Cortex of kidney (tissue), 1 donor: ENCODE measurements at places on chromosomes 7 and 10.

DNA sequence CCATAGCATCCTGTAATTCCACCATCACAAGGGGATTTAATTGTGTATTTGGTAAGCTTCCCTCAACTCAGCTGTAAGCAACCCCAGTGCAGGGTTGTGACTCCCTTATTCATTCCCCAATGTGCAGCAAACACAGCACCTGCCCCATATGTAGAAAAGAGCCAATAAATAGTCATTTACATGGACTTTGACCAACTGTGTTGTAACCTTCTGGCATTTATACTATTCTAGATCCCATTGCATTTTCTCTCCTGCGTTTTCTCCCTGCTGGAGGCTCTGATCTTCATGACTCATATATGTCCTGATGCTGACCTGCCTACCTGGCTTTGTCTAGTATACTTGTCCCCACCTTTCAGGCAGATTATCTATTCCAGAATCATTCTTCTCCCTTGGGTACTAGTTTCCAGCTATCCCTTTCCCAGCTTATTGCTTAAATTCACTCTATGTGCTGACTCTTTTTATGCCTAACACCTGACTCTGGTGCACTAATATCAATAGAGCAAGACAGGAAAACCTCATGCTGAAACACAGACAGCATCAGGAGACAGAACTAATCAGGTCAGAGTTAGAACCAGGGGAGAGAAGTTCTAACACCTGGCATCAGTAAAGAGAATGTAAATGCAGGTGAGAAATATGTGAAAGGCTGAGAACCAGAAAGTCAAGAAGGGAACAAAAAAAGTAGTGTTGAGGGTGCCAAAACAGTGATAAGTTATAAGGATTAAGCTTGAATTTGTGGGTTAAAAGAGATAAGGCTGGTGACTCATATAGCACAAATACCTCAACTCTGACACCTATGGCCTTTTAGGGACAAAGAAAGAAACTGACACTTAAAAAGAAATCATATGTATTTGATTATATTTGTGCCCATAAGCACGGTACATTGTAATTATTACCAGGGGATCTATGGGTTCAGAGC, 402.7 kb downstream of the IPMK start:
- DNase-seq = no peak

- DNase-seq = no peak
Measured at GRCh38 chr10:100019787-100020141, 10.0 kb upstream of the DNMBP start.

GRCh38 chr10:100808876-100809275, 63.5 kb downstream of the PAX2 start:
- DNase-seq = no peak

DNA sequence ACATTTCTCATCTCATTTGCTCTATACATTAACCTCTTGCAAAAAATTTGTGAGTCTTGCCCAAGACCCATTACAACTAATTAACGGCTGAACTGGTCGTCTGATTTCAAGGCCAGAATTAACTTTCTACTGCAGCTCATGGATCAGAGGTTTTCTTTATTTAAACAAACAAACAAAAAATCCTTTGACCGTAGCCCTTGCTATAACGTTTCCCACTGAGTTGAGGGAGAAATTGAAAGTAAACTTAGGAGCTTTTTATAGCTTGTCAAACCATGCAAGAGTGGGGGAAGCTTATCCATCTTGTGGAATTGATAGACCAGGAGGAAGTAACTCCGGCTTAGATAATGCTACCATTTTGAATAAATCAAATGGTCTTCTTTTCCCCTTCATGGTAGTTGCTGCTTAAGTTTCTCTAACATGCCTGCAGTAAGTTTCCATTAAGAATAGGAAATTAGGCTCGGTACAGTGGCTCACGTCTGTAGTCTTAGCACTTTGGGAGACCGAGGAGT, 3.3 kb downstream of the SRGN start:
- no peak for DNase-seq

- DNase-seq = peak; percentile 92
Measured at GRCh38 chr7:127651556-127652332, at the start of gene SND1. Gene SND1, plus strand, starts transcription at chr7:127652194. Its CDS starts 180 bp downstream, at chr7:127652374.

GRCh38 chr10:5502571-5503476, 3.5 kb upstream of the CALML5 start:
- DNase-seq = no peak

DNA sequence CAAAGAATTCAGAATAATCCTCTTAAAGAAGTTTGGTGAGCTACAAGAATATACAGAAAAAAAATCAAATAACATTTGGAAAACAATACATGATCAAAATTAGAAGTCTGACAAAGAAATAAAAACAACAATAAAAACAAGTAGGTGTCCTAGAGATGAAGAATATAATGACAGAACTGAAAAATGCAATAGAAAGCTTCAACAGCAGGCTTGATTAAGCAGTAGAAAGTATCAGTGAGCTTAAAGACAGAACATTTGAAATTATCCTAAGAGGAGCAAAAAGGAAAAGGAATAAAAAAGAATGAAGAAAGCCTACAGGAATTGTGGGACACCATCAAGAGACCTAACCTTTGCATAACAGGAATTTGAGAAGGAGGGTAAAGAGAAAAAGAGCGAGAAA, 238.8 kb downstream of the ZEB1 start:
- DNase-seq = no peak
